Karpas-422 (cell line): ENCODE measurements at places on chromosomes 5 and 9. TPM values are rescaled to one million over a fixed set of nuclear protein-coding genes. Genes with fewer than 3 reads are reported as not detected.

IGFBPL1 gene
- not detected in 2 replicates for total RNA-seq

EGFLAM gene
- not detected in 2 replicates for total RNA-seq

ERAP2 gene
- total RNA-seq = 33.7 and 60.5 TPM in 2 replicates

SLC6A19 gene
- total RNA-seq = not detected in 2 replicates

ROPN1L gene
- 1.2 TPM in 1 of 2 replicates, not detected in the other for total RNA-seq

SSNA1 gene
- 48.9 and 101 TPM in 2 replicates for total RNA-seq

GPX8 gene
- total RNA-seq = not detected in 2 replicates

ANKRD31 gene
- total RNA-seq = 0.22 and 0.30 TPM in 2 replicates

SMIM27 gene
- total RNA-seq = 3.5 and 12.6 TPM in 2 replicates

PCDHGB1 gene
- 14.0 and 15.3 TPM in 2 replicates for total RNA-seq
